ENCODE measurements at places on chromosomes 7 and 10.

- no peak for DNase-seq
Measured at GRCh38 chr10:125838802-125839575, 15.6 kb downstream of the BCCIP start.

DNA sequence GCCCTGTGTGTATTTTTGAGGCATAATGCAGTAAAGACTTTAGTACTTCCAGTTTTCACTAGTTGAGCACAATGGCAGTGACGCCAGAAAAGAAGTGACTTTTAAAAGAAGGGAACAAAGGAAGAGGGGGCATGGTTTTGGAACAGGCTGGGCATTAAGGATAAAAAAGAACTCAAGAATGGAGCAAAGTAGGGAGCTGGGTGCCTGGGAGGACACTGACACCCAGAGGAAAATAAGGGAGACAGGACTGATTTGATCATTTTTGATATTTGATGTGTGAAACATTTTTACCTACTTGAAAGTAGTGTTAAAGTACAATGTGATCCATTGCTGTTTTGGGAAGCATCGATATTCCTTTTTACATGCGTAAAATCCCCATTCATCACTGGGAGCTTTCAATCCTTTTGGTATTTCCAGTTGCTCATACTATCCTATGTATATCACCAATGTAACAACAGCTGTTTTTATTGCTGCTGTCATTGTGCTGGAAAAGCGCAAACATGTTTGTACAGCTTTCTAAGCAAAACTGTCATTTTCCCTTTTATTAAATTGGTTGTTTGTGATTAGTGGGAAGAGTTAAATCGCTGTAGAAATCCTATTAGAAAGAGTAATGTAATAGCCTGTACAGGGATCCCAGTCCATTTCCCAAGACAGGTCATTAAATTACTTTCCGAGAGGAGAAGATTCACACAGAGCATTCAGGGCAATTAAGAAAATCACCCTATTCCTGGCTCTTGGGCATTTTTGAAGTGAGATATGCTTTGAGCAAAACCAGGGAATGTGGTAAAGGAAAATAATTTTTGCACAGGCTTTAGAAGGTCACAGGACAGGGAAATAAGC is 85.2 kb downstream of the ADAM12 start:
- no peak for DNase-seq

- no peak for DNase-seq
Measured at GRCh38 chr10:34364253-34365037, 450.7 kb downstream of the PARD3 start.

DNA sequence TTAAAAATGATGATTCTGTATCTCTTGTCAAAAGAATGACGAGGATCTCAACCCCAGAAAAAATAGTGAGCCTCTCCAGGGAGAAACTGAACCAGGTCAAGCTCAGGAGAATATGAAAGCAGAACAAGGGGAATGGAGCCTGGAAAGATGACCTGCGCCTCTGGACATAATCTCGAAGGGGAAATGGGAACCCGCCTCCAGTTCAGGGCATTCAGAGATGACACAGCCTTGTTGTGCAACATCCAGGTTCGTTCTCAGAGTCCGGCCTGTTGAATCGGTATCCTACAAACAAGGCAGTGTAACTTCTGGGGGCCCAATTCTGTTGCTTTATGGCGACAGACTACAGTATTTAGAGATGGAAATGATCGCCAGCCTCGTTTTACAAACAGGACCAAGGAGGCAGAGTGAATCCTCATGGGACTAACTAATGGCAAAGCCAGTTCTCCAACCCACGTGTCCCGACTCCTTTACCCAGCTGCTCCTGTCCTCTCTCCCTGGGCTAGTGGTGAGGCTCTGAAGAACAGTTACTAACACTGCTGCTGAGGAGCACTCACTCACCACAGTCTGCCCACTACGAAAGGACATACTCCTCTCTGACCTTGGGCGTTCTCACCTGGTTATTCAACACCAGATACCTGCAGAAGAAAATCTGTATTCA is 67.6 kb downstream of the JAZF1 start:
- no peak for DNase-seq

GRCh38 chr7:901388-902154 is 25.2 kb downstream of the GET4 start:
- DNase-seq = peak; percentile 70
